ENCODE measurements at places on chromosomes 1 and 21.

DNA sequence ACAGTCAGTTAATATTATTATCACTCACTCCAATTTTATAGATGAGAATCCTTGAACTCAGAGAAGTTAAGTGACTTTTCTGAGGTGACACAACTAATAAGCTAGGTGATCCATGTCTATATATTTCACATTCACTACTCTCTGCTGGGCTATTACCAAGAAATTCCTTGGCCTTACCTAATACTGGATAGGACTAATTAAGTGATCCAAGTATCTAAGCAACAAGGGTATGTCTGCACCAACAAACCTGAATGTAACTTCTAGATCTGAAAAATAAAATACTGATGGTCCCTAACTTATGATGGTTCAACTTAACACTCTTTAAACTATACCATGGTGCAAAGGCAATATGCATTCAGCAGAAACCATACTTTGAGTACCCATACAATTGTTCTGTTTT is 14.8 kb upstream of the CASQ2 start:
- DNase-seq = no peak

DNA sequence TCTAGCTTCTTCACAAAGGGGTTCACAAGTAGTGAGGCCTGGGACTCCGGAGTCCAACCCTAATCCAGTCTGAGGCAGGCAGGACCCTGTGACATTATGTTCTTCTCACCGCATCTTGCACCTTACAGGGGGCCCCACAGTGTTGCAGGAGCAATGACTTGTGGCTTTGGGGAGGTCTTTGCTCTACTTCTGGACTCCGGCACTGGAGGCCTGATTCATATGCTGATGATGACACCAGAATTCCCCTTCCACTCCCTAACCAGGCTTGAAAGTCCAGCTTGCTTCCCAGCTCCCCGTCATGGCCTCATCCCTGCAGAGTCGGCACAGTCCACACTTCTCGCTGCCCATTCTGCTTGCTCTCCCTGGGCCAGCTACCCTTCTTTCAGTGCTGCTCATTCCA is 96.3 kb upstream of the SLC44A3 start:
- no peak for DNase-seq

DNA sequence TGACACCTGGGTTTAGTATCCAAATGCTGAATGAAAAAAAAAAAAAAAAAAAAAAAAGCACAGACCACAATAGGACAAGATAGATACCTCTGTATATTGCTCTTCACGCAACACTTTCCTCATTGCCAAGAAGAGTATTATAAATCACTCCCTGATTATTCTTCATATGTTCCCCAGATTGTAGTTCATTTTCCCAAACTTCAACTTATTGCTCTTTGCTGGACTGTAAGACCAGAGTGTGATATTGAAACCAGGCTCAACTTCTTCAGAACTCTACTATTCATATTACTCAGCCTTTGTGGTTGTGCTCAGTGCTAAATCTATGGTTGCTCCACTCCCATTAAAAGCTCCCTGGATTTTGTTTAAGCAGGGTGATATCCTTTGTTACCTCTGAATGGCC is 180.4 kb downstream of the NTMT2 start:
- DNase-seq = no peak

- DNase-seq = no peak
Observed at GRCh38 chr1:188218289-188218688, 1389.5 kb downstream of the PLA2G4A start.

DNA sequence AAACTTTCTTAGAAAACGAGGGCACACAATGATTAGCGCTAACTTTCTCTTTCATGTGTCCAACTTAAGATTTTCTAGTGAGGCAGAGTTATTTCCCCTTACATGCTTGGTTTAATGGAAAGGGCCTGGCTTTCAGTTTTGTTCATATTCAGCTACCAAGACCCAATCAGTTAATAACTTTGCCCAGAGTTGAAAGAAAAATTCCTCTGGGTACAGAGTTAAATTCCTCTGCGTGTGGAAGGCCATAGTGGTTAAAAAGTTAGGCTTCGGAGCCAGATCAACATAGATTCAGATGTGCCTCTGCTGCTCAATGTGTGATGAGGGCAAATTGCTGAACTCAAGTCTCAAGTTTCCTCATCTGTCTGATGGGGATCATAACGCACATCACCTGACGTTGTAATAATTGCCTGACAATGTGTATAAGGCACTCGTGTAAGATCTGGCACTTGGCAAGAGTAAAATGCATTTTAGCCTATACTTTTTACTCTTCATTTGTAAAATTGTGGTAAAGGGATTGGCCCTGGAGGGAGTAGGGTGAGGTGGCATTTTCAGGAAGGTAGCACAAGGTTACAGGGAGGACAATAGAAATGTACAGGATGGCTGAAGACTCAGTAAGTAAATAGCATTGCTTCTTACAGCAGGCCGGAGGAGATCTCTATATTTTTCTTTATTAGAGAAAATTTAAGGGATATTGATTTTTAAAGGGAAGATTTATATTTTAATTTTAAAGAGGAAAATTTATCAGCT is 103.4 kb downstream of the ROR1 start:
- DNase-seq = no peak

DNA sequence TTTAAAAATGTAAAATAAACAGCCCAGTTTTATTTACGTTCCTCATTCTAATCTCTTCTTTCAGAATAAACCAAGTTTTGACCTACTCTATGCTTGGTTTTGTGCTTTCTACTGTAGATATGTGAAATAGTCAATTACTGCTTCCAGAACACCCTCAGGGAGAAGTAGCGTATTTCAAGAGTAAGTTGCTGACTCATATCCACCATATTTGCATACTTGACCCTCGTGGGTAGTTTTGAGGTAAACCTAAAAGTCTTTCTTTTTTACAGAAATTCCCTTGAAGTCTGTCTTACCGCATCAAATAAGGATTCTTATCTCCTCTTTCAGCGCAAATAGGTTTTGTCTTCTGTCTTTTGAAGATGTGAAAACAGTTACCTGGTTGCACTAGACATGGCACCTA is 1.4 kb upstream of the OR2L3 start:
- DNase-seq = no peak

DNA sequence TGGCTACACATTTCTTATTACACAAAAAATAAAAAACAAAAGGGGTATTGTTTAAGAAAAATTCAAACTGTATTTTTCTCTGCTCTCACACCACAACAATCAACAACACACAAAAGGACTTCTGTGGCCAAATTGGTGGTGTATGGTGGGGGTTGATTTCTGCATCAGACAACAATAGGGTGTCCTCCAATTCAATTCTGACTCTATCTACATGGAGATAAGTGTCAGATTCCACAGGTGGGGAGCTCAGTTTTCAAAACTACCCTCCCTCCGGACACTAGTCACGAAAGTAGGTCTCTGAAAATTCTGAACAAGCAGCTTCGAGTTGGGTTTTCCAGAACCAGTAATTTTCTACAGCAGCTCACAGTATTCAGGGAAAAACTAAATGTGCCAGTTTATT is 744.9 kb upstream of the NCAM2 start:
- no peak for DNase-seq

- no peak for DNase-seq
Observed at GRCh38 chr1:207896547-207896946, 14.4 kb downstream of the CD34 start.

- no peak for DNase-seq
Observed at GRCh38 chr21:34815831-34816705, 147.3 kb downstream of the CLIC6 start.

DNA sequence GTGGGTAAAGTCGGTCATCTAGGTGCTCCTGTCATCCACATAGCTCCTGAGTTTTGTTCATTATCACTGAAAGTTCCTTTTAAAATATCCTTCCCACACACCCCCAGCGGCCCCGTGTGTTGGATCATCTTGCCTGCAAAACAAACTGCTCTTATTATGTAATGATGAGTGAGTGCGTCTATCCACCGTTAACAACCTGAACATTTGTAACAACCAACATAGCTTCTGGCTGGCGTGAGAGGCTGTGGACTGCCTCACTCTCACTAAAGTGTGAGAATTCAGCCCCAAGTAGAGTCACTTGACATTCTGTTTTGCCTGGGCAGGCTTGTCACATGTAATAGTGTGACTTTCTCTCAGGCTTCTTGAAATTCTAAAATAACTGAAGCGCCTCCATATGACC is 14.5 kb upstream of the KCNA2 start:
- no peak for DNase-seq

GRCh38 chr1:3955196-3955772 is 55.2 kb upstream of the C1orf174 start:
- DNase-seq = no peak

DNA sequence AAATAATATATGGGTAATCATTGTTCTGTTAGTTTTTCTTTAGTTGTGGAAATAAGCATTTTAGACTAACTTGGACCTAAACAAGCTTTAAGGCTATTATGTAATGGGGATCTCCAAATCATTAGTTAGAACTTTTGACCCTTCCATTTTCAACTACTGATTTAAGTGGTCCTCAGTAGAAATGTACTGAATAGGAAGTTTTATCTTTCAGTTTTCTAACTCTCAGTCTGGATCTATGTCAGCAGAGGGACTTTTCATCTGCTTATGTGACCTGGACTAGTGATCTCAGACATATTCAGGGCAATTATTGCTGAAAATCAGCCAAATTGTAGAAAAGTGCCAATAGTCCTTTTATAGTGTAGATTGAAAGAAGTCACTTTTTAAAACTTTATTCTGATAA is 56.0 kb downstream of the SASS6 start:
- DNase-seq = no peak

DNA sequence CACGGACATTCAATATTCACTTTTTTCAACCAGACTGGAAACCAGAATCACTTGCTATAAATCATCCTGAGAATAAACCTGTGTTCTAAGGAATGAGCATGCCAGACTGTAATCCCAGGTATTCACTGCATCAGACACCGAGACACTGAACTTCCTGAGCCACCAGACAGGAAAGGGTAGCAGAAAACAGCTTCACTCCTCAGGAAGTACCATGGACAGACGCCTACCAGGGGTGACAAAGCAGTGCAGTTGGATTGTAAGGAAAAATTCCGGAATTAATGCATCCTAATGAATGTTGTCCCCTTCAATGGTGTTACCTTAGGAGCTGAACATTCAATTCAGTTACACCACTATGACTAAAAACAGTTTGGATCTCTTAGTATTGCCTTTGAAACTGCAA is 156.1 kb downstream of the PIGK start:
- DNase-seq = no peak
